PC-9 (cell line): ENCODE measurements at places on chromosomes 5 and 9. TPM values are rescaled to one million over a fixed set of nuclear protein-coding genes. Genes with fewer than 3 reads are reported as not detected.
A peak's percentile ranks its signal among the peaks of the same experiment; 100 is the strongest.

GRCh38 chr9:131432050-131432449 is 38.2 kb downstream of the PRRC2B start:
- no peak overlapping the region for H3K27ac ChIP-seq
- H3K4me1 ChIP-seq = no peaks in the 10 kb centered on the region
- no peak overlapping the region for H3K4me3 ChIP-seq
- H3K36me3 ChIP-seq = peaks cover 16% of the 10 kb centered on the region; the same call in 1 of the 2 replicates

- no peaks in the 10 kb centered on the region for H3K27me3 ChIP-seq
- no peak for DNase-seq
- no peaks in the 10 kb centered on the region for H3K4me1 ChIP-seq
- no peak overlapping the region for H3K4me3 ChIP-seq
Measured at GRCh38 chr9:2424619-2425033, 197.0 kb upstream of the VLDLR start.

- DNase-seq = no peak
- H3K4me3 ChIP-seq = no peak overlapping the region
- no peaks in the 10 kb centered on the region for H3K36me3 ChIP-seq
- H3K27ac ChIP-seq = no peak overlapping the region
Measured at GRCh38 chr5:116652196-116652729, 77.6 kb upstream of the SEMA6A start.

DNA sequence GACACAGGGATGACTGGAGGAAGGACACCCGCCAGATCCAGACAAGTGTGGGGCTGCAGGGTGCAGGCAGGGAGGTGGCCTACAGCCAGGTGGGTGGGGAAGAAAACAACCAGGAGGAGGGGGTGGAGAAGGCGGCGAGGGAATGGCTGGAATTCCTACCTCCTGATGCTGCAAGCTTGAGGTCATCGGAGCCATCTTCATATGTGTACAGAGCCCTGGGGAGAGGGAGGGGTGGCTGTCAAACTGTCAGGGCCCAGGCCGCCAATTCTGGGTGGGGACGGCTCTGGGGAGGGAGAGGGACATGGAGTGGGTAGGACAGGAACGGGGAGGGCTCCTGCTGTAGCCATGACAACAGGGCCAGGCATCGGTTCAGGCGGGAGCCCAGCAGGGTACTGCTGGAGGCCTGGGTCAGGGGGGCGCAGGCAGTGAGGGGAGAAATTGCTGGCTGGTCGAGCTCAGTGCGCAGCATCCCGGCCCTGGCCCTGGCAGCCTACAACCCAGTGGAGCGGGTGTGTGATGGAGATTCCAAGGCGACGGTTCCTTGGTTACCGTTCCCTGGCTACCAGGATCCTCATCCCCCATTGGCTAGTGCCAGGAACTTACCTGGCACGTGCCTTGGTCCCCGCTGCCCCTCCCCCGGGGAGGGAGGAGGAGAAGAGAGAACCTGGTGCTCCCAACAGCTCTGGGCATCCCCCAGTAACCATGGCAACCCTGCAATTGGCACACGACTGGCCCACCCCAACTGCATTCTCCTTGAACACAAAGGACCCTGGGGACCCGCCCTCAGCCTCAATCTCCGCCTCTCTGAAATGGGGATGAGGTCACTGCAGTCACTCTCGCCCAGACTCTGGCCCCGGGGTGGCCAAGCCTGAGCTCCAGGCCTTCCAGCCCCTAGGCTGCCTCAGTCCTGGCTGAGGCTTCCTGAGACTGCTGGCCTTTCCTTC is 4.5 kb downstream of the DBN1 start:
- peaks cover 22% of the 10 kb centered on the region for H3K4me1 ChIP-seq
- no peak overlapping the region for H3K4me3 ChIP-seq
- peaks cover 4% of the 10 kb centered on the region; the same call in 1 of the 2 replicates for H3K36me3 ChIP-seq
- peak; percentile 67 for DNase-seq
- no peak overlapping the region for H3K27ac ChIP-seq
- H3K27me3 ChIP-seq = no peaks in the 10 kb centered on the region

- no peaks in the 10 kb centered on the region for H3K4me1 ChIP-seq
- peaks cover 20% of the 10 kb centered on the region for H3K27me3 ChIP-seq
- no peak for DNase-seq
- H3K4me3 ChIP-seq = no peak overlapping the region
- no peak overlapping the region for H3K27ac ChIP-seq
Measured at GRCh38 chr5:150661821-150662596, 958 bp downstream of the MYOZ3 start.

DNA sequence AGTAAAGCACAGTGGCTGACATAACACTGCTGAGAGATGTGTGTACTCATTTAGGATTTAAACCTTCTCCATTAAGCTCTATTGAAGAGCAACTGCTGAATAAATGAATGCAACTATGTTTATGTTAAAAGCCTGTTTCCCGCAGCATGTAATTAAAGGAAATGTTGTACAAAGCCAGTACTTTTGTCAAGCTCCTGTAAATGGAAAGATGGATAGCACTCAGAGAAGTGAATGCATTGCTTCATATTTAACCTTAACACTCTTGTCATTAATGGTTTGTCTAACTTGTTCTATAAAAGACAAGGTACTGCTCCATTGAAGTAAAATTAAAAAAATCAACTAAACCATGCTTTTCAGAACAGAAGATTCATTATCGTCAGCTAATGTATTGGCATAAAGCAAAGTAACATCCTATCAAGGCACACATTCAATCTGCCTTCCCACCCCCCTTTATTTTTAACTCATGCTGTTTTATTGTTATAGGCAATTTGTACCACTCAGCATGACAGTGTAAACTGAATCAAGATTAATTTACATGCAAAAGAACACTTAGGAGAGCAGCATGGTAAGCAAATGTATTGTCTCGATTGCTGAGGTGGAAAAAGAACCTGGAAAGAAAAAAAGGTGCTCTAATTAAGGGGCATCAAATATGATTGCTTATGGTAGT is 240.9 kb upstream of the TBCA start:
- no peak overlapping the region for H3K27ac ChIP-seq
- DNase-seq = no peak
- no peaks in the 10 kb centered on the region for H3K36me3 ChIP-seq
- no peaks in the 10 kb centered on the region for H3K4me1 ChIP-seq

DNA sequence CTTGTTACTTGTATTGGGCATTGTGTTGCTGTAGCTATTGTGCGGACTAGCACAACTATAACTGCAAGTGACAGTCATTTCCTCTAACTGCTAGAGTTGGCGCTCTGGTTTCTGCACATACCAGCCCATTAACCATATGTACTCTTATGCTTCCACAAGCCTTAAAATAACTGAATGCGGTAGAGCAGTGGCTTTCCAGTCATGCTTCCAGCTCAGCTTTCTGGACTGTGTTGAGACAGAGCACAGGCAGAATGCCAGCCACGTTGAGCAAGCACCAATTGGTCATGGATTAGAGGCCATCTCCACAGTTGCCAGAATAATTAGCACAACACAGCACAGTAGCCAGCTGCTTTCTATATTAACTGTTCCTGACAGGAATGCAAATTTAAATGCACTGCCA is 12.2 kb downstream of the INVS start:
- no peaks in the 10 kb centered on the region for H3K4me1 ChIP-seq
- H3K27ac ChIP-seq = no peak overlapping the region
- H3K4me3 ChIP-seq = no peak overlapping the region
- no peak for DNase-seq
- 0 out of 2 replicates have a peak, but pooled peaks cover 3% of the 10 kb centered on the region for H3K36me3 ChIP-seq

- no peak overlapping the region for H3K27ac ChIP-seq
- no peaks in the 10 kb centered on the region for H3K36me3 ChIP-seq
- H3K27me3 ChIP-seq = no peaks in the 10 kb centered on the region
- peaks cover 51% of the 10 kb centered on the region for H3K4me1 ChIP-seq
- no peak for DNase-seq
- H3K4me3 ChIP-seq = no peak overlapping the region
Measured at GRCh38 chr9:127548352-127548881, 63.7 kb upstream of the STXBP1 start.

DNA sequence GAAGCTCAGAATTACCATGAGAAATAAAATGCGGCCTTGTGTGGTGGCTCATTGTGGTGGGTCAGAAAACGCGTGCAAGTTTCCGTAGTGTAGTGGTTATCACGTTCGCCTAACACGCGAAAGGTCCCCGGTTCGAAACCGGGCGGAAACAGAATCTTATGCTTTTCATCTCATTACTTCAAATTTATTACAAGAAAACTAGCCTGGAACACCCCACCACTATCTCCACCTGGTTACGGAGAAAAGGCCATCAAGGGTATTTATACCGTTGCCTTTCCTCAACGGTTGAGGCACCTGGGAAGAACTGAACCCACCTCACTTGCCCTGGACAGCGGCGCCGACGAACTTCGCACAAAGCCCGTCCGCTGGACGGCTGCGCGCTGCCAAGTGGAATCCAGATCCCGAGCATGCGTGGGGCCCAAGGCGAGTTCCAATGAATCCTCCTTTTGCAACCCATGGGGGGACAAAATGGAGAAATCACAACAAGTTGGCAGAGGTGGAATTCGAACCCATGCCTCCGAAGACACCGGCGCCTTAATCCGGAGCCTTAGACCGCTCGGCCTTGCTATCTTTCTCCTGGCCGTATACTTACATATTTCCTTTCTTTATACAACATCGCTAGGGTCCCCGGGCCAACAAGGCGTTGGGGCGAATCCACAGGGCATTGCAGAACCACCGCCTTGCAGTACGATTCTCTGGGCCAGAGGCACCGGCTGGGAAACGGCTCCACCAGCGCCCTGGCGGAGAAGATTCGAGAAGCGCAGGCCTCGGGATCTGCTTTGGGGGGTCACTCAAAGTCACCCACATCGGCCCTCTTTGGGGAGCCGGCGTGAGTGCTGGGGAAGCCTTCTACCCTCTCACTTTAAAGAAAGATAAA is 16.9 kb downstream of the OR2V2 start:
- no peak overlapping the region for H3K4me3 ChIP-seq
- H3K36me3 ChIP-seq = no peaks in the 10 kb centered on the region
- no peak for DNase-seq
- H3K4me1 ChIP-seq = peaks cover 17% of the 10 kb centered on the region
- no peak overlapping the region for H3K27ac ChIP-seq

- DNase-seq = no peak
- H3K27ac ChIP-seq = no peak overlapping the region
- H3K4me3 ChIP-seq = no peak overlapping the region
- H3K4me1 ChIP-seq = no peaks in the 10 kb centered on the region
- H3K27me3 ChIP-seq = no peaks in the 10 kb centered on the region
Measured at GRCh38 chr5:156783092-156783491, 67.0 kb upstream of the PPP1R2B start.

DNA sequence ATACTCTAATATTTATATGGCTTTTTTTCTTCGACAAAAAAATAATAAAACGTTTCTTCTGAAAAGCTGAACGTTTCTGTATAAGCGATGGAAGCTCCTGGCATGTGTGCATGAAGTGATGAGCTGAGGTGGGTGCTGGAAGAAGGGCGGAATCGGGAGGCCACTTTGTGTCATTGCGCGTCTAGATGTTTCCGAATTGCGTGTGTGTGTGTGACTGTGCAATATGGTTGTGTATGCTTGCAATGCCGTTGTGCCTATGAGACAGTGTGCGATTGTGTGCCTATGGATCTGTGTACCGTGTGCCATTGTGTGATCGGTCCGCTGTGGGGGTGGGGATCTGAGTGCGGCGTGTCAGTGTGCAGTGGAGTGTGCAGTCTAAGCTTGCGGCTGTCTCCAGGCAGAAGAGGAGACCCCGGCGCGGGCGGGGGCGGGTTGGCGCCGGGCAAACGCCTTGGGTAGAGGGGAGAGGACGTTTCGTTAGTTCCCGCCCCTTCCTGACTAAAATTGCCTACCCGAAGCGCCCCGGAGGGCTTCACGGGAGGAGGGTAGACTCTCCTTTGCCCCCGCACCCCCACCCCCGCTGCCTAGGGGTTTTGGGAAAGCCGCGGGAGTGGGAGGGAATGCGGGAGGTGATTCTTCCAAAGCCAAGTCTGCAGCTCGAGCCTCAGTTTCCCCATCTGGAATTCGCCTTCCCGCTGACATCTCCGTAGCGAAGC is 24.2 kb downstream of the PCDHGC5 start:
- peaks cover 22% of the 10 kb centered on the region for H3K4me1 ChIP-seq
- peaks cover 9% of the 10 kb centered on the region; the same call in 1 of the 2 replicates for H3K36me3 ChIP-seq
- H3K27me3 ChIP-seq = no peaks in the 10 kb centered on the region
- no peak overlapping the region for H3K4me3 ChIP-seq
- DNase-seq = no peak

GRCh38 chr5:127941646-127942045 is 141.9 kb upstream of the SLC12A2 start:
- no peaks in the 10 kb centered on the region for H3K27me3 ChIP-seq
- no peak for DNase-seq
- H3K4me1 ChIP-seq = peaks cover 26% of the 10 kb centered on the region
- H3K27ac ChIP-seq = peak overlapping the region; percentile 48; the same call in 1 of the 2 replicates

DNA sequence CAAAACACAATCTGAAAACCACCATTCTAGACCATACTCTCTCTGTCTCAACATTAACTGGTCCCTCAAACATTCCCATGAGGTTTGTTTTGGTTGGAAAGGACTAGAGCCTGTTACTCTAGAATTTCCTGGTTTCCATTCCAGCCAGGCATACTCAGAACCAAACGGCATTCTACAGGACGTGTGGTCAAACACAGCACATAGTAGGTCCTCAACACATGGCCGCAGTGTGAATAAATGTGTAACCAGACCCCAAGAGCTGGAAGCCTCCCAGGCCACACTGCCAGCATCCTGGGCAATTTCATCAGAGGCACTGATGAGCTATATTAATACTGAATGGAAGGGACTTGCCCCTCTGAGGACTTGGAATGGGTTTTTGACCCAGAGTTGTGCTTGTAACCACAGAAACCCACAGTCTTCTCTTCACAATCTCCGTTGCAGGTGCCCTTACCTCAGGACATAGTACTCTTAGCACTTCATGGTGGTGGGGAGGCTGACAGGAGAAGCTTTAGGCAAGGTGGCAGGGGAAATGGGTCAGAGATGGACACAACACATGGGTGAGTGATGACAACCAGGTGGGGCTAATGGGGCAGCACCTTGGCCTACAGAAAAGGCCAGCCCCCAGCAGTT is 66.0 kb downstream of the ZNF366 start:
- no peak overlapping the region for H3K27ac ChIP-seq
- no peaks in the 10 kb centered on the region for H3K36me3 ChIP-seq
- H3K4me1 ChIP-seq = peaks cover 13% of the 10 kb centered on the region
- no peak for DNase-seq

DNA sequence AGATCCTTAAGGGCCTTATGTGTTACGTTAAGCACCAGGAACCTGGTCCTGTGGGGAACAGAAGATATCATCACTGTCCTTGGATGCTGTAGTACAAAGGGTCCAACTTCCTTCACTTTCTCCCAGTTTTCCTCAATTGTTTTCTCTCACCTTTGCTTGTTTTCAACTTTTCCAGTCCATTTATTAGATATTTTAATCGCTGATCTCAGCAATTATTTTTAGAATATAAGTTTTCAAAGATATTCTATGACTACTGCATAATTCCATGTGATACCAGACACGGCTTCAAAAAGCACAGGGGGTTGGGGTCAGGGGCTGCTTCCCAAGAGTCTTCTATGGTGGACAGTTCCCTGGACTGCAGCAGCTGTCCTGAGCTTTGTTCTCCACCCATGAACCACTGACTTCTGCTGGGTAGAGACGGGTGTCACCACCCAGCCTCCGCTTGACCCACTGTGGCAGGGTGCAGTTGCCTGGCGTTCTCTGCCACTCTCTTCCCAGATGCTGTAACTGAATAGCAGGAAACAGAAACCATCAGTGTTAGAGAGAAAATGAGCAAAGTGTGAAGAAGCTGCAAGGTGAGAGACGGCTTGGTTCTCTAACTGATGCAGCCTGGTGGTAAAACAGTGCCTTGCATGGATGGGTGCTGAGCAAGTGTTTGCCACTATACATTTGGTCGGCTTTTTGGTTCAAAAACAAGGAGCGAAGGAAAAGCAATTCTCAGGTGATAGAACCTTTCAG is 383.0 kb downstream of the RAB3C start:
- no peak overlapping the region for H3K4me3 ChIP-seq
- H3K4me1 ChIP-seq = no peaks in the 10 kb centered on the region
- no peaks in the 10 kb centered on the region for H3K36me3 ChIP-seq
- DNase-seq = no peak
- H3K27me3 ChIP-seq = no peaks in the 10 kb centered on the region

The KCNV2 gene
- total RNA-seq = not detected in 2 replicates

The ZNF354C gene
- total RNA-seq = 2.5 and 2.7 TPM in 2 replicates

The PCDHA11 gene
- total RNA-seq = not detected in 2 replicates

The ZSWIM6 gene
- 9.7 and 12.9 TPM in 2 replicates for total RNA-seq

The MARCOL gene
- total RNA-seq = not detected in 2 replicates

The PDCD1LG2 gene
- total RNA-seq = 0.55 and 1.4 TPM in 2 replicates
